ENCODE measurements at places on chromosomes 1 and 21. TPM values are rescaled to one million over a fixed set of nuclear protein-coding genes. Genes with fewer than 3 reads are reported as not detected.

Gene KRTAP7-1
- total RNA-seq: not detected

Gene LMOD1
- not detected for total RNA-seq

Gene CD5L
- not detected for total RNA-seq

Gene ADAMTSL4
- total RNA-seq: 0.14 TPM

Gene LCK
- 441 TPM for total RNA-seq

Gene SH2D2A
- 75.8 TPM for total RNA-seq

Gene ALPL
- total RNA-seq: not detected
